ENCODE measurements at places on chromosomes 5 and 9. TPM values are rescaled to one million over a fixed set of nuclear protein-coding genes. Genes with fewer than 3 reads are reported as not detected.

LCN6 gene
- 22.2 TPM for total RNA-seq

COL23A1 gene
- total RNA-seq, result 22.5 TPM

PDLIM4 gene
- total RNA-seq, result 5.4 TPM

GRCh38 chr5:137300411-137301240 is 198.5 kb downstream of the SPOCK1 start:
- DNase-seq, result no peak

DNA sequence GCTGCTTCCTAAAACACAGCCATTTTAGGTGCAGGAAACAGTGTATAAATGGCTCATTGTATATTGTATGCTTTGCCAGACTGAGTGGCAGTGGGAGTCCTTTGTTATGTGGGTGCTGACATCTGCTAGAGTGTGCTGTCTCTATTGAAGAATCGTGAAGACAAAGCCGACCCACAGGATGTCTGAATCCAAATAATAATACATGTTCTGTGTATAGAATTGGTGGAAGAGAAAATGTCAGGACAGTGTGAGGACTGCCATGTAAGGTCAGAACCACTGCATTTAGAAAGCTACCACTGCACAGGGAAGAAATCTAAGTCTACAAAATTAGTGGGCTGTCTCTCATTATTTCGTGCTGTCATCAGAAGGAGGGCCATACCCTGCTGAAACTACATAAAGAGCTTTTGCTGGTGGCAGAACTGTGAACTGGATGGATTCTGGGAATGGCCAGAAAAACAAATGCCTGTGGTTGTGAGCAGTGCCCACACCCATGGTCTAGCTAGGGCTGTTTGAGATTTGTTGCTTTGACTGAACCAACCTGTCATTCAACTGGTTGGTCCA is 2.5 kb downstream of the IL7R start:
- no peak for DNase-seq

DNA sequence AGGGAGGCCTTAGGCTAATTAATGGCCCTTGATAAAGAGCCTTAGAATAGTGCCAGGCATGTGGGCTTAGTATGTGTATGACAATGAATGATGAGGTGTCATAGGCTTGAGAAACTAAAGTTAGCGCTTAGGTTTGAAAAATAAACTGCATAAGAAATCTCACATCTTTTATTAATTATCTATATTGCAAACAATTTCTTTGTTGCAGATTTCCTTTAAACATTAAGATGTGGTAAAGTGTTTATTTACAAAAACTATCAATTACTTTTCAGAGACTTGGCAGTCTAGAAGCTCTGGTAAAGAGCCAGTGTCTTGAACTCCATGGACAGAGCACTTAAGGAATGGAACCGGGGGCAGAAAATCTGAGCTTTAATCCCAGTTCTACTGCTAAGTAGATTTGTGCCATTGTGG is 23.1 kb downstream of the MAP1B start:
- DNase-seq, result no peak

Data from Right ventricle myocardium inferior (tissue), 1 donor.